ENCODE measurements at places on chromosomes 5 and 9.
A peak's percentile ranks its signal among the peaks of the same experiment; 100 is the strongest.

DNA sequence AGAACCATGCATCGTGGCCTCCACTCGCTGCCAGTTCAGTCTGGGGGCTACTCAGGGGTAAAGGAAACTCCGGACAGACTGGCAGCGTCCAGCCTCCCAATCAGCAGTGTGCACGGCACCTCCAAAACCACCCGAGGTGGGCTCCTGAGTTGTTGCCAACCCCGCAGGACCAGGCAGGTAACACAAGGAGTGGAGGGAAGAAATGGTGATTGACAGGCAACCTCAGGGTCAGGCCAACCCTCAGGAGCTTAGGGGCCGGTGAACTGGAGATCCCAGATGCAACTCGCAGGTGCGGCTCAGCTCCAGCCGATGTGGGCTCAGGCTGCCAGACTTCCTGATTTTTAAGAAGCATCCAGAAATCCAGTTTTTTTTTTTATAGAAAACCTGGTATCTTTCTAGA is 37.3 kb upstream of the AKNA start:
- no peak for DNase-seq

DNA sequence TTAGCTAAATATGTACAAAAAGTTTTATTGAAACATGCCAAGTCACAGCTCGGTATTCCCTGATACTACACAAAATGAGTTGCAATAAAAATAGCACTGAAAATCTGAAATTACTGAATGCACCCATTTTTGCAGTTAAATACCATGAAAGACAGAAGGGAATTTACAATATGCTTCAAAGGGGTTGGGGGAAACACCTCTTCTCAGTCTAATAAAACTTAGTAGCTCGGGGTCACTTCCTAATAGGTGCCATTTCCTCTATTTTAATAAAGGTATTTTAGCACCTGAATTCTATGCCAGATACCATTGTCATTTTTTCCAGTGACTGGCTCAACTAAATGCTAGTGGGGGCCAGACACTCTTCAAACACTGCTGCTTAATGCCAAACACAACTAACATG is 204.1 kb upstream of the MEF2C start:
- no peak for DNase-seq

GRCh38 chr5:115558388-115558956 is 13.9 kb upstream of the FEM1C start:
- no peak for DNase-seq

DNA sequence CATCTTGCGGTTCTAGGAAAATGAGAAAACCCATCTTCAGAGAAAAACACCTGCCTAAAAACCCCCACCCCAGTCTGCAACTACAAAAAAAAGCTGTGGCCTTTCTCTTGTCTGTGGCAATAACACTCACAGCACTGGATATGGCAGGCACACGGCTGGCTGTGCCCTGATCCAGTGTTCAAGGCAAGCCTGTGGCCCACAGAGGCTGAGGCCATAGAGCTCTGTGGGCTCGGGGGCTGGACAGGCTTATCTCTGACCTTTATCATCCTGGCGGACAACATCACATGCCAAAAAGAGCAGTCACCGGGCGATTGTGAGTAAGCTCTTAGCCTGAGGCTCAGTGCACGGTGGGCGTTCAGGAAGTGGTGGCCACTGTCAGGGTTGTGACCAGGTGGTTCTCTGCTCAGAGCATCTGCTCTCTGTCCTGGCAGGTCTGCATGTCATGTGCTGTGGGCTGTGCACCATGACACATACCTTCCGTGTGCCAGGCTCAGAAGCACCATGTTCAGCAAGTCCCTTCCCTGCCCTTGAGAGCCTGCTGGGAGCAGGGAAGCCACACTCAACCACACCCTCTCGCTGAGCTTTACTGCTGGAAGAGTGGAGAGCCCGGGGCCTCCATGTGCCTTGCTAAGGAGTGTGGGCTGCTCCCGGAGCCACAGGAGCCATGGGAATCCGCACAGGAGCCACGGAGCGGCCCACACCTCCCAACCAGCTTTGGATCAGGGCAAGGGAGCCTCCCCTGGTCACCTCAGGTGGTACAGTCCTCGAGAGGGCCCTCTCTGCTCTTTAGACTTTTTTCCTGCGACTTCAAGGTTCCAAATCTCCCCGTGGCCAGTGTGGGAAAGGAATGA is 34.6 kb upstream of the WDR38 start:
- DNase-seq, result peak; percentile 13

GRCh38 chr5:132751444-132751843 is 4.2 kb downstream of the CCNI2 start:
- DNase-seq, result peak; percentile 76

GRCh38 chr9:136621734-136622093 is 41.0 kb upstream of the EGFL7 start:
- DNase-seq, result no peak

Measured in activated CD4-positive, alpha-beta T cell treated with anti-CD3 and anti-CD28 coated beads, Interleukin-10, Interleukin-2, amounts not matched to agents 100 ng/mL and 50 ng/mL, durations not matched to agents 16 hours and 8 hours (primary cell).